Mucosa of descending colon (tissue), 3 donors: ENCODE measurements at places on chromosomes 12 and 14. TPM values are rescaled to one million over a fixed set of nuclear protein-coding genes. Genes with fewer than 3 reads are reported as not detected.

The ETFBKMT gene
- total RNA-seq, result 6.1 TPM

GRCh38 chr12:58915634-58916033 is 4.7 kb downstream of the LRIG3 start:
- DNase-seq, result peak; percentile 72

GRCh38 chr12:52233462-52234207 is 592 bp downstream of the KRT7 start:
- no peak for DNase-seq

DNA sequence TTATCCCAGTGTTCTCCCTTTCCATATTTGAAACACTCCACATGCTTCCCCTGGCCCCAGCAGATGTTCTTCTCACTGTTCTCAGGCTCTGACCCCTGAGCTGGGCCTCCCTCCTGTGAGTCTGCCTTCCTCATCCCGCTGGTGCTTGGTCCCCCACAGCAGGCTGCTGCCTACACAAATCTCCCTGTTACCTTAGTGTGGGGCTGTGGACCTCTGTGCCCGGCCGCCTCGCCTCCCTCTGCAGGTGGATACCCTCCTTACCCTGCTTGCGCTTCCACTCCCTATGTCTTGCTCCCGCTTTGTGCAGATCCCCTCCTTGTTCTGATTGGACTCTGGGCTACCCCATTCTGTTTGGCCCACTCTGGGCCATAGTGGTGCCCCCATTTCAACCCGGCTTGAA is 6.9 kb downstream of the DERA start:
- DNase-seq, result no peak

DNA sequence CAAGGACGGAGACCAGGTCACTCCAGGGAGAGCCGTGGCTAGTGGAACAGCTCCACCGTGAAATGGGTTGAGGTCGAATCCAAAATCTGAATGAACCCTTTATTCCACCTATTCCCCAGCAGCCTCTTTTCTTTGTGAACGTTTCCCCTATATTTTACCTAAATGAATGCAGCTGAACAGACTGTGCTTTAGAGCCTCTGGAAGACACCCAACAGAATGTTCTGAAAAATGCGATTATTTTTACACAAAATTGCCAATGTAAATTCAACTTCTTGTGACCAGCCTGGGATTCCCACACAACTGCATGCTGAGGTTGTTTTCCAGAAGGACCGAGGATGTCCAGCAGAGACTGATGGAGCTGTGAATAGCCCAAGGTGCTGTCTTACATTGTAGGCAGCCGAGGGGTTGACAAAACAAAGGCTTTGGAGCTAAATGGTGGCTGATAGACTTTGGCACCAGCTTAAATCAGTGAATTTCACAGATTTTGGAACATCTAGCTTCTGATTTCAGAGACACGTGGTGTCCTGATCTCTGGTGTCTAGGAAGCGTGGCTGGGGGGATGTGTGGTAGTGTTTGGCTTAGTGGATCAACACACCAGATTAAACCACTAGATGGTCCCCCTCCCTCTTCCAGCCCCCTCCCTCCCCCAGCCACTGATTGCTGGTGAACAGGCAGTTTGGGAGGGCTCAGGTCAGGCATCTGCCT is 150.4 kb downstream of the ZNF664 start:
- no peak for DNase-seq

DNA sequence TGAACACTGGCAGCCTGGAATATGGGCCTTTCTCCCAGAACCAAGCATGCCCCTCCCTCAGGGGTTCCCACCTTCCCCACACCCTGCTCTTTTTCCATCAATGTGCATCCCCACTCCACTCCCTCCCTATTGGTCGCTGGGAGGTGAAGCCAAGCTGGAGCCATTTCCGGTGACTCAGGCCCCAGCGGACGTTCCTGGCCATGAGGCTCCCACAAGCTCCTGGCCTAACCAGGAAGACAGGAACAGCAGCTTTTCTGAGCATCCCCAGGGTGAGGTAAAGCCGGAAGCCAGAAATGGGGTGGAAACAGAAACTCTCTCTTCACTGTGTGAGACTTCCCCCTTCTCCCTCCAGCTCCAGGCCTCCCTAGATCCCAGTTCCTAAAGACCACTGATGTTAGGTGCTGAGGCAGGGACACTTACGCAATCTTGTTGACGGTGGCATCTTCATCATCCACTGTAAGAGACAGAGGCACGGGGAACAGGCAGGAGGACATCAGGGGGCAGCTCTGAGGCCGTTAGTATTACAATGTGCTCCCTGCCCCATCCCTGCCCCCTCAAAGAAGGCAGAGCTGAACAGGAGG is 5.1 kb downstream of the LMBR1L start:
- no peak for DNase-seq

- no peak for DNase-seq
Measured at GRCh38 chr14:58200480-58200841, 512 bp downstream of the ACTR10 start.

DNA sequence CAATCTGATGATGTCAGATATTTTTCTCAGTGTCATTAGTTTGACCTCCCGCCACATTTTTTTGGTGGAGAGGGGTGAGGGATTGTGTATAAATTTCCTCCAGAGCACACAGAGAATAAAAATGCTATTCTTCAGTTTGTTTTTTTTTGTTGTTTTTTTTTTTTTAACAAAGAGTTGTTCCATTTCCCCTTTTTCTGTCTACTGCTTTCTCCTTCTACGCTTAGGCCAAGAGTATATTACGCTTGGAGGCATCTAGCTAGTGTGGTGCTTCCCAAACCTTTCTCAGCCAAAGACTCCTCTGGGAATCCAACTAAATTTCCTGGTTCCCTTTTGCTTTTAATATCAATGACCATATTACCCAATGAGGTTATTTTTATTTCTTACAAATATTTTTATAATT is 465.6 kb downstream of the ZFP36L1 start:
- no peak for DNase-seq
